Caki2 (cell line): ENCODE measurements at places on chromosomes 5 and 9. TPM values are rescaled to one million over a fixed set of nuclear protein-coding genes. Genes with fewer than 3 reads are reported as not detected.

- DNase-seq = no peak
Observed at GRCh38 chr9:127158786-127159324, 36.4 kb upstream of the ANGPTL2 start.

DNA sequence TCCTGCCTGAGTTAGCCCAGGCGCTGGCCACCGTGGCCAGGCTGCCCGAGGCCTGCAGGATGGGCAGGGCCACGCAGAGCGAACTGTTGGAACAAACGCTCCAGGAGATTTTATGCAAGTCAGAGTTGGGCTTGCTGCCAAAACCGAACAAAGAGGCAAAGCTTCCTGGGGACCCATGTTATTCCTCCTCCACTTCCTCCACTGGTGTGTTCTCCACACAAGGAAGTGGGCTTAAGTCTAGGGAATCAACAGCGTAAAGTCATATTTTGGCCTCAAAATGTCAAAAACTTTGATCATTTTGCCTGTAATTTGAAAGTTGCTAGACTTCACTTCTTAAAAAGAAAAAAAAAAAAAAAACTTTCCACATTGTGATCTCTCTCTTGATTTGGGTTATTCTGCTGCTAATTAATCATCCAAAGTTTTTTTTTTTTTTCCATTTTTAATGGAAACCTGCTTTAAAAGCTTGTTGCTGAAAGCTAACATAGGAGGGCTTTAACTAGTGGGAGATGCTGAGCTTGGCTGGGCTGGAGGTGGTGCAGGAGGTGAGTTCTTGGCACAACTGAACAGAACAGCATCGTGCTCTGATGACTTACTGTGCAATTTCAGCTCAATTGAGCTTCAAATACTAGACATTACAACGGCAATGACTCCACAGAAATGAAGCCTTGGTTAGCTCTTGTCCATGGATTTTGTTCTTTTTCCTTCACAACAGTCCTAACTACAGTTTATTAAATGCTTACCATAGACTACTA lies 73.0 kb downstream of the PTPDC1 start:
- peak; percentile 18 for DNase-seq

DNA sequence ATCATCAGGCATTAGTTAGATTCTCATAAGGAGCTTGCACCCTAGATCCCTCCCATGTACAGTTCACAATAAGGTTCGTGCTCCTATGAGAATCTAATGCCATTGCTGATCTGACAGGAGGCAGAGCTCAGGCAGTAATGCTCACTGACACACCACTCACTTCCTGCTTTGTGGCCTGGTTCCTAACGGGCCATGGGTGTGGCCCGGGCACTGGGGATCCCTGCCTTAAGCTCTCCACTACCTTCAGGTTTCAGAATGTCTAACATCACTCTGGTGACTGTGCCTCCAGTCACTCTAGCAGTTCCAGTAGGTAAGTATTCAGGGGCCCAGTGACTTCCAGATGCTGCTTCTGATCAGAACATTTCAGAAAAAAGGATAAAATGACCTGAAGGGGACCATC lies 152.4 kb downstream of the LRRC70 start:
- DNase-seq = no peak

- no peak for DNase-seq
Observed at GRCh38 chr9:34898846-34899245, 59.2 kb upstream of the PHF24 start.

The N4BP3 gene
- total RNA-seq = 1.8 and 6.2 TPM in 2 replicates

- no peak for DNase-seq
Observed at GRCh38 chr5:91291628-91292569, 91.2 kb downstream of the ARRDC3 start.

The GPR21 gene
- total RNA-seq = not detected in 2 replicates

- no peak for DNase-seq
Observed at GRCh38 chr9:137785704-137786161, 91.8 kb upstream of the CACNA1B start.

DNA sequence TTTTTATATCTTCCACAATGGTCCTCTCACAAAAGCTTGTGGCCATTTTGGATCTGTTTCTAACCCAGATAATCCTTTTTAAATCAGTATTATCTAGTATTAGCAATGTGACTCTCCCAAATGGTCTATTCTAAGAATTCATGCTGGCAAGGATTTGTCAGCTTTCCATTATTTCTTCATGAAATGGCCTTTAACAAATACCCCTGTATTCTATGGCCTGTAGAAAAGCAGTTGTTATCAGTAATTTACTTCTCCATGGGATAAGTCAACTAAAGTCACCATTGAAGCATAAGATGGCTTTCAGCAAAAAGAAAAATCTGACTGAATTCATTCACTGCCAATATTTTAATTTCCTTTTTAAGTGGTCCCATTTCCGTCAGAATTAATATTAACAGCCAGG lies 346.4 kb upstream of the FAM174A start:
- DNase-seq = no peak
